CD4-positive, alpha-beta memory T cell (primary cell): ENCODE measurements at places on chromosomes 11 and 22.

DNA sequence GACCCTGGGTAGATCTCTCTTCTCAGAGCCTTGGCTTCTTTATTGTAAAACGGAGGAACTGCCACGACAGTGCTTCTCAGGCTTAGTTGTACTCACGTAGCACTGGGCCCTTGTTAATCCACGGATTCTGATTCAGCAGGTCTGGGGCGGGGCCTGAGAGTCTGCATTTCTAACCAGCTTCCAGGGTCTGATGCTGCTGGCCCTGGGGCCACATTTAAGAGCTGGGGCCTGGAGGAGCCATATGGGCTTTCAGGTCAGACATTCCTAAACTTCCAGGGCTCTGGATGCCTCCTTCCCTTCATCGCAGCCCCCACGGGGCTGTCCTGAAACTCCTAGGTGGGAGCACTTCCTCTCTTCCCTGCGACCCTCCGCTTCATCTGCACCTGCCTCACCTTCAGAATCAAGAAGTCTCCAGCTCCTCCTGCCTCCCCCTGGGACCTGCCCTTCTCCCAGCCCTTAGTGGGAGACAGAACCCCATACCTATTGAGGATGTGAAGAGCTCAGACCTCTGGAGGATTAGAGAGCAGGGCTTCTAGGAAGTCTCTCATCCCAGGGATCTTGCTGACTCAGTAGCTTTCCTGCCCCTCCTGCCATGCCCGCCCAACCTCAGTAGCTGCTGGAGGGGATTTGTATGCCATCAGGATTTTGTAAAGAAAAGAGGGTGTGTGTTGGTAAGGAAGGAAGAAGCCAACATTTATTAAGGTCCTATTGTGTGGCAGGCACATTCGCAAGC lies 92.5 kb downstream of the LRRC32 start:
- no peak for DNase-seq

DNA sequence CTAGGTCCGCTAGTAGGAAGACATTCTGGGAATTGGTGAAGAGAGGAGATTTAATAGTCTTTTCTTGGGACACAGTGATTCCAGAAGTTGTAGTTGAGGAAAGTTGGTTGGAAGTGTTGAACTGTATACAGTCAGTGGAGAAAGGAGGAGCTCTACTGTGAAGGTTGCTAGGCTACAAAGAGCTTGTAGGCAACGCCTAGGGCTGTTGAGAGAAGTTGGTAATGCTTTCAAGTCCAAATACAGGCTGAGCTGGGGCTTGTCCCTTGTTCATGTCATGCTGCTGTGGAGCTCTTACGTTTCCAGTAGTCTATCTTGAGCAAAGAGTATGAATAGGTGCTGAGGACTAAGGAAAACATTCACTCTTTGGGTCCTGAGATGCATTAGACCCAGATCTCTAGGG lies 1.1 kb downstream of the TBCEL start:
- no peak for DNase-seq

- DNase-seq, result no peak
Measured at GRCh38 chr22:26295563-26296126, 126.4 kb downstream of the SEZ6L start.

DNA sequence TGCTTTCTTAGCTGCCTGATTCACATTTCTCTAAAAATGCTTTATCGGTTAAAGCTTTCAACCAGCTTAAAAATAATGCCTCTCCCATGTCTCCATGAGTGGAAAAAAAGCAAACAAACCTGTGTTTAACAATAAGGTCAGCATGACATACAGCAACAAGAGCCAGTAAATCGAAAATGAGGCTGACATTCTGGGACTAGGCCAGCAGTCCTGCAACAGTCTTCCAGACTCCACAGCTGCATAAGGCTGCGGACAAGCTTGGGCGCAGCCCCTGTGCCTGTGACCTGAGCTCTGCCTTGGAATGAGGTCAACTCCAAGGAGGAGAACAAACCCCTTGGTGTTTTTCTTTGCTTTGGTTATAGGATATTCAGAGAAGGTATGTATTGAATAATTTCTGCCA lies 95.5 kb downstream of the PGR start:
- DNase-seq, result no peak

- DNase-seq, result no peak
Measured at GRCh38 chr22:49160261-49161001, 667.2 kb downstream of the BRD1 start.

GRCh38 chr11:44936951-44937543 lies 13.6 kb downstream of the TP53I11 start:
- no peak for DNase-seq

DNA sequence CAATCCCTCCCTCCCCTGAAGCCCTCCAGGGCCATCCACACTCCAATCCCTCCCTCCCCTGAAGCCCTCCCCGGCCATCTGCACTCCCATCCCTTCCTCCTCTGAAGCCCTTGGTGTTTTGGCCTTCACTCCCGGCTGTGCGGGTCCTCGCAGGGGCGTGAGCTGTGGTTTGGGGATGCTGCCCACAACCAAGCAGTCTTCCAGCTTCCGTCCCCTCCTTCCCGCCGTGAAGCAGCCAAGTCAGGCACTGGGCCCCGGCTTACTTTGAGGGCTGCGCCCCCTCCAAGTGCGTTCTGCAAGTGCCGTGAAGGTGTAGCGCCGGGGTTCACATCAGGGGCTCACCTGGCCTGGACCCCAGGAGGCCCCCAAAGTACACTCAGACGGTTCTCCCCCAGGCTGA lies 335.9 kb downstream of the BRD1 start:
- DNase-seq, result no peak

GRCh38 chr22:38353701-38354100 lies 36.5 kb upstream of the CSNK1E start:
- DNase-seq, result no peak

DNA sequence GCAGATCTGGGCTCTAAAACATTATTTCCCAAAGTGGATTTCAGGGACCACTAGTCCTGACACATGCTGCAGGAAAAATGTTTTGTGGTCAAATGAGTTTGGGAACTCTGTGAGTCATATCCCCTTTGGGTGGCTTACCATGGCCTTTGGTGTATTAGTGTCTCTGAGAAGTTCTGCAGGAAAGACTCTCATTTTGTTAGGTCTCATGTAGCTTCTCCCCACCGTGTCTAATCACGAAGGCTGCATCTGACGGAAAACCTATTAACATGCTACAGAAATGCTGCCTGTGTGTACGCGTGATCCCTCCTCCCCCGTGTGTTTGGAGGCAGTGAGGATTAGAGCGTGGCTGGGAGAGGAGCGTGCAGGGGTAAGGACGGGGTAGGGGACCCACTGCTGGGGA lies 191.7 kb downstream of the ST3GAL4 start:
- peak; percentile 40 for DNase-seq

DNA sequence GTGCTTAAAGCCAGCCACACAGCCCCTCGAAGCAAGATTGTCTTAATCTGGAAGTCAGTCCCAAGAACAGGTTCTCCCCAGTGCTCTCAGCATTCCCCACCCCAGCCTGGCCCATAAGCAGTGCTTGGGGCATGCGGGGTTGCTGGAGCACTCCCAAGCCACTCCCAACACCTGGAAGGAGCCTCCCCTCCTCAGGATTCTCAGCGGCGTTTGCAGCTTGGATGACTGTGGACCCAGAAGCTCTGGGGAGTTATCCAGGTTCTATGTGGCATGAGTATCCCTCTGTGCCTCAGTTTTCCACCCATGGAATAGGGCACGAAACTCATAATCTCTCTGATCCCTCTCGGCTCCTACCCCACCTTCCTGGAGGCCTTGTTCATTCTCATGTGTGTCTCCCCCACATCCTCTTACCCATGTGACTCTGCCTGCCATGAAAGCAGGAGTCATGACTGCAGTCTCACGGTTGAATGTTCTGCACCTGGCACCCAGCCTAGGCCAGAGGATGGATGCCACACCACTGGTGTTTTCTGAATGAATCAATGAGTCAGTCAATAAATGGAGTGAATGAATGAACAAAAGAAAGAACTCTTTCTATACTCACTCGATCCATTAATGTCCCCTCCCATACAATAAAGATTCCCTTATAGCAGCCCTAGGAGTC lies 33.4 kb upstream of the WNT7B start:
- no peak for DNase-seq
